NCI-H1436 (cell line): ENCODE measurements at places on chromosomes 1 and 21.

DNA sequence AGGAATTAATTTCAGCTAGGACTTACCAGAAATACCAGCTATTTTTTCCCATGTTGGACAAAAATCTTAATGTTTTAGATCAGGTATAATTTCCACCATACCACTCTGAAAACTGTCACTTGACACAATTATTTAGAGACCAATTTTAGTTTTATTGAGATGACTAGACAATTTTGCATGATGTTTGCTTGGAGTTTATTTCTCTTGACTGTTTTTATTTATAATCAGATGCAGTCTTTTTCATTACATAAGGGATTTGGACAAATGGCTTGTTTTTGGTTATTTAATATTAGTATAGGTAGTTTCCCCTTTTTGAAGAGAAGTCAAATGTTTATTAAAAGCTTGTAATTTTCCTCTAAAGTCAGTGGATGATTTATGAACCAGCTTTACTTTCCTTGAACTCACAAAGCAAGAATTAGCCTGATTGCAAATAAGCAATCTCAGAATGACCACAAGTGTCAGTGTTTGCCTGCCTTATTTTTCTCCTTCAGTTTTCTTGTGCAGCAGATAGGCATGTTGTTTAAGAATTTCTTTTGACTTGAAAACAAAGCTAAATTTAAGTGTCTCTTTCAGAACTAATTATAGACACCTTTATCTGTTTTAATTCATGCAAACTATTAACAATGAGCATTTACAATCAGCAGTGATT, 3.8 kb upstream of the B3GALT2 start:
- DNase-seq = no peak

- no peak for DNase-seq
These were observed 75.3 kb upstream of the ARTN start for GRCh38 chr1:43858324-43858723.

DNA sequence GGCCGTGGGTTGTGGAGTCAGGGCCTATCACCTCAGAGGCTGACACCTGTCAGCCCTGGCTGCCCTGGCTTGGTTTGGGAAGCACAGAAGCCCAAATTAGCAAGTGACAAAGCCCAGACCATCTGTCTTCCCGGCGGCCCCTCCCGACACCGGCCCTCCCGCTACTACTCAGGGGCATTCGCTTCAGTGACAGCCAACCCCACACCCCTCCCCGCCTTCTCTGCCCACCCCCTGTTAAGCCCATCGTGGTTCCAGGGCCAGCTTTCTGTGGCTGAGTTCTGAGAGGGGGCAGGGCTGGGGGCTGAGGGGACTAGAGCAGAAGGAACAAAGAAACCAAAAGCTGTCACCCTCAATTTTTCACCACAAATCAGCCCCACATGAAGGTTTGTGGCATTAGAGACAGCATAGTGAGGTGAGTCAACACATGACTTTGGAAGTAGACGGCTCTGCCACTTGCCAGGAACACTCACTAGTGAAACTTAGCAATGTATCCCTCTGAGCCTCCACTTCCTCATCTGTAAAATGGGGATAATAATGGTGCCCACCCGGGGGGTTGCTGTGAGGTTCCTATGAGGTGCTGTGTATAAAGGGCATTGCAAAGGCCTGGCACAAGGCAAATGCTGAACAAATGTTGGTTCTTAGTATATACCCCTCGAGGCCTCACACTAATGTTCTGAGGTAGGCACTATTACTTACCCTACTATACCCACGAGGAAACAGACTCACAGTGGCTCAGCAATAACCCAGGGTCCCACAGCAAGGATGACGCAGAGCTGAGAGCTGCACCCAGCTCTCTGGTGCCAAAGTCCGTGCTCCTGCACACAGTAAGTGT, 5.2 kb upstream of the TNNI1 start:
- no peak for DNase-seq

DNA sequence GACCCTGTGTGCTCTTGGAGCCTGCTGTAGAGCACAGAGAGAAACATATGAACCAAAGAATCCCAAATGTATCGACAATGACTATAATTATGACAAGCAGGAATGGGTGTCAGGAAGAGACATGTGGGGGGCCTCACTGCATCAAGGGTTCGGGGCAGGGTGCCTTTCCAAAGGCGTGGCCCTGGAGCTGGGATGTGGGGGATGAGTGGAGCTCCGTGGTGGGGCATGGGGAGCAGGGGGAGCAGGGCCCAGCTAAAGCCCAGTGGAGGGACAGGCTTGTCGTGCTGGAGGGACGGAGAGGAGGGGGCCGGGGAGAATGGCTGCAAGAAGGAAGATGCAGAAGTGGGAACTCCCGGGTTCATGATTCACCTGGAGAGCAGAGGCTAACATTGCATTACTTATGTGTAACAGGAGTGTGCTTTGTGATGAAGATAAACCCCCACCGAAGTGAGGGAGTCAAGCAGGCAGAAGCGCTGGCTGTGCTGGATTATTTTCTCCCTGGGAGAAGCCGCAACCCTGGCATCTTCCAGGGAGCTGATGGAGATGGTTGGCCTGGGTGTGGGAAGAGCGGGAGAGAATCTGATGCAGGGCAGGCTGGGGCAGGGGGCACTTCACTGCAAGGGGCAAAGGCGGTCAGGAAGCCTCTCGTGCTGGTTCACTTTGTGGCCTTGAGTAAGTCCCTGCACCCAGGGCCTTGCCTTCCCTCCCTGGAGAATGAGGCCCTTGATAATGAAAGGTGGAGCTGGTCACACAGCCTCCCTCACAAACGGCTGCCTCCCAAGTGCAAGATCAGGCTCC, 124.6 kb upstream of the RUNX3 start:
- no peak for DNase-seq

DNA sequence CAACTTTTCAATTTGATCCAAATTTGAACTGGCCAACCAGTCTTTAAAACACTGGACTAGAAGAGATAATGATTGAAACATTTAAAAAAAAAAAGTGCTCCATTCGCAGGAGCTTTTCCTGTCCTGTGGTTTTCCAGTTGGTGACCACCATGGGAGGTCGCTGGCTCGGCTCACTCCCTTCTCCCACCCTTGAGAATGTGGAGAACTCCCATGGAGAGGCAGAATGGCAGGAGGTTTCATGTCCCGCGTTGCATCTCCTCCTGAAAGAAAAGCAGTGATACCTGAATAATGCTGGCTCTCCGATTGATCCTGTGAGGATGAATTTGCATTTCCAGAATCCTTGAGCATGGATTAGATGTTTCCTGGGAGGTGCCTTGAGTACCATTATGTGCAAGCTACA, 16.5 kb upstream of the MPZL1 start:
- DNase-seq = no peak

DNA sequence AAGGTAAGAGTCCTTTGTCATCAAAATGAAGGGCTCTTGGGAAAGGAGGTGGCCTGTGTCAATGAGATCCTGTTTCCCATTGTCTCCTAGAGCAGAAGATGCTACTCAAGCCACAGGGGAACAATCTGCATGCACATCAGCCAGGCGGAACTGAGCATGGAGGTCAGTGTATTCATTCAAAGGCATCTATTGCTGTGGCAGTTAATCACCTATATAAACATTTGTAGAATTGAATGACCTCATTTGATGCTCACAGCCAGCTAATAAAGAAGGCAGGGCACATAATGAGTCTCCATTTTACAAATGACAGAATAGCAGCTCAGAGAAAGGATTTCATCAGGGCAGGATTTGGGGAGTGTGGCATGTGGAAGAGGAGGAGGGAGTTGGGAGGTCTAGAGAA, 5.7 kb upstream of the FYB2 start:
- DNase-seq = no peak

GRCh38 chr1:117436513-117436912, 69.3 kb downstream of the MAN1A2 start:
- no peak for DNase-seq

DNA sequence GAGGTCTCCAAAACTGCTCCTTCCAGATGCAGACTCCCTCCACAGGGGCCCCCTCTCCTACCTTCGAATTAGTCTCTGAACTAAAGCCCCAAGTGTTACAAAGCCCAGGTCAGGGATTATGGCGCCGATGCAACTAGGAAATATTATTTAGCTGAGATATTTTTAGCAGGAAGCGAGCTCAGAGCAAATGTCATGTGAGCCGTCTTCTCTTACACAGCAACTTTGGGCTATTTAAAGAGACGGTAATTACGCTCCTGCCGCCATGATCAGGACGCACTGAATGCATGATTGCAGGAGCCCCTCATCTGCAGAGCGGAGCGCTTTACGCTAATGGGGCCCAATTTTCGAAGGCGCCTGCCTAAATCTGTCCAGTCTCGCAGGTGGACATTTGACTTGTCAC, 55.3 kb upstream of the TARDBP start:
- no peak for DNase-seq

GRCh38 chr1:86155807-86156565, 586 bp downstream of the COL24A1 start:
- no peak for DNase-seq

DNA sequence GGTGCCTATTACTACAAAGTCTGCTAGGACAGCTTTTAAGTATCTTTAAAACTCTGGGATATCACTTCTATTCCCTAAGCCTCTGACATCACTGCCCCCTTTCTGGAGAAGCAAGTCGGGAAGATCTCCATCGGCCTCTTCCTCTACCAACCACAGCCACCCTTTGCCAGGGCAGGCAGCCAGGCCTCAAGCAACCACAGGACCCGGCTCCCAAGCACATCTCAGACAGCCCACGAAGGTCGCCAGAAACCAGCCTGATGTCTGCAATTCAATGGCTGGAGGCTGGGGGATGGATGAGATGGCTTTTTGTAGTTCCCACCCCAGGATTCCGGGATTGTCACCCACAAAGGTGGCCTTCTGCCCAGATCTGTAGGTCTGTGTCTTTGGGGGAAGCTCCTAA, 70.7 kb downstream of the LGR6 start:
- DNase-seq = no peak
